T-helper 17 cell (primary cell): ENCODE measurements at places on chromosomes 13 and 19. TPM values are rescaled to one million over a fixed set of nuclear protein-coding genes. Genes with fewer than 3 reads are reported as not detected.

The CCDC194 gene
- total RNA-seq, result not detected

The TSKS gene
- total RNA-seq, result 1.9 TPM

The CELF5 gene
- 0.57 TPM for total RNA-seq

The ATP5F1D gene
- 115 TPM for total RNA-seq

The COL4A2 gene
- 1.9 TPM for total RNA-seq
